ENCODE measurements at places on chromosomes 1 and 21.

GRCh38 chr1:229410370-229410691 is 23.6 kb downstream of the ACTA1 start:
- DNase-seq = no peak

GRCh38 chr1:162390396-162391185 is 9.1 kb downstream of the C1orf226 start:
- DNase-seq = no peak

DNA sequence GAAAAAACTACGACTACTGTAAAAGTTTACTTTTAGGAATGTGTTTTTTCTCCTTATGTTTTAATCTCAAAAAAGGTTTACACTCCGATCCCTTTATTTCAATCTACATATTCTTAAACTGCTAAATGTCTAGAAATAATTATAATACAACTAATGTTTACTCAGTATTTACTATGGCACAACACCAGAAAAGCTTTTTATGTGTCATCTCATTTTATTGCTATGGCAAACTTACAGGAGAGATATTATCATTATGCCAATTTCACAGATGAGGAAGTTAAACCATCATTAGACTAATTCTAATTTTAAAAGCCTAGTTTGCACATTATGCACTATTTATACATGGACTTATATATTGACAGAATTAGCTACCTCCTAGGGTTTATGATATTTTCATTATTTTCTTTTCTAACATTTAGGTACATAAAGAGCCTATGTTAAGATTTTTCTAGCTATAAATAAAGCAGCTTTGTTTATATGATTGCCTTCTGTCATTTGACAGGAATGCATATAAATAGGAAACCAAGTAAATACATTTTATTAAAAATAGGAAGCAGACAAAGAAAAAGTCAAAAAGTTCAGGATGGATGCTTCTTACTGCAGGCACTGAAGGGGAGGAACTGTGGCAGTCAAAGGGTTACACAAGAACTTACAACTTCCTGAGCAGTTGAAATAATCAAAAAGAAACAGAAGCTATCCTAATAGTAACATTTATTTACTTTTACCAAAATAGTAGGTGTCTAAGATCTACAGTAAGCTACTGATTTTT is 442.4 kb downstream of the LTN1 start:
- DNase-seq = no peak

- DNase-seq = no peak
Measured at GRCh38 chr21:26751305-26751704, 93.9 kb downstream of the ADAMTS1 start.

- no peak for DNase-seq
Measured at GRCh38 chr1:152537496-152537895, 23.2 kb downstream of the CRCT1 start.

DNA sequence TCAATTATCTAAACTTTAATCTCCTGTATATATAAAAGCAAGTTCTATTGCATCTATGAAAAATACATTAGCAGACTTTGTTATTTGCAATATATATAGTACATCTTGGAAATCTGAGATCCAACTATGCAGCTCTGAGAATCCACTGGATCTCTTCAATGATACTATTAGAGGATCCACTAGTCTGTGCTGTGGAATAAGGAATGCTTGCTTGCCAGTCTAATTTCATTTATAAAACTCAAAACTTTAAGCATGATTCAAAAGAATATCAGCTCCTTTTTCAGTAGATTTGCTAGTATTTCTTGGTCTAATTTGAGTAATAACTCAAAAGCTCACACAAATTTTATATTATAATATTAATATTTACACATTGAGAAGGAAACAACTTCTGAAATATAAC is 115.1 kb downstream of the SPATA6 start:
- no peak for DNase-seq

- DNase-seq = no peak
Measured at GRCh38 chr1:48033495-48034045, 36.4 kb upstream of the TRABD2B start.

DNA sequence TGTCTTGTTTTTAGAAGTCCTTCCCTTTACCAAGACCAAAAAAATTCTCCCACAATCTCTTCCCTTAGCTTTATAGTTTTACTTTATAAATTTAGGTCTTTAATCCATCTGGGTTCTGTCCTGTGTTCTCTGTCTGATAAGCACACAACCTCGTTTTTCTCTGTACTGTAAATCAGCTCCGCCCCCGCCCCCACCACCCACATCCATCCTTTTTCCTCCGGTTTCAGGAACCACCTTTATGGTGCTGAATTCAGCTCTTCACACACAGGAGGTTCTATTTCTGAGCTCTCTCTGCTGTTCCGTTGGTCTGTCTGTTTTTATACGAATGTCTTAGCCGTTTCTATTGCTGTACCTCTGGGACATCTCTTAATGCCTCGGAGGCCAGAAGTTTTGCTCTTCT is 44.5 kb downstream of the ACTL8 start:
- DNase-seq = no peak

- no peak for DNase-seq
Measured at GRCh38 chr1:203870245-203870644, 8.8 kb downstream of the SNRPE start.

DNA sequence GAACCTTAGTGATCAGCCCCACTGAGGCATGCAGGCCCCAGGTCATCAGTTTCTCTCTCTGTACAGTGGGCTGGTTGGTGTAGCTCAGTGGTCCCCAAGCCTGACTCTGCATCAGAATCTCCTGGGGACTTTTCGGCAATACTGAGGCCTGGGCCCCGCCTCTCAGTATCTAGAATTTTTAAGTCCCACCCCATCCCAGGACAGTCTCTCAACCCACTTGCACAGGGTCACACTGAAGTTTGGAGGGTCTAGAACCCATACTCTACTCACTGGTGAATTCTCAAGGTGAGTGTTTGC is 216.4 kb downstream of the MATN1 start:
- DNase-seq = no peak

GRCh38 chr21:38766987-38767722 is 38.6 kb upstream of the ETS2 start:
- peak; percentile 92 for DNase-seq

DNA sequence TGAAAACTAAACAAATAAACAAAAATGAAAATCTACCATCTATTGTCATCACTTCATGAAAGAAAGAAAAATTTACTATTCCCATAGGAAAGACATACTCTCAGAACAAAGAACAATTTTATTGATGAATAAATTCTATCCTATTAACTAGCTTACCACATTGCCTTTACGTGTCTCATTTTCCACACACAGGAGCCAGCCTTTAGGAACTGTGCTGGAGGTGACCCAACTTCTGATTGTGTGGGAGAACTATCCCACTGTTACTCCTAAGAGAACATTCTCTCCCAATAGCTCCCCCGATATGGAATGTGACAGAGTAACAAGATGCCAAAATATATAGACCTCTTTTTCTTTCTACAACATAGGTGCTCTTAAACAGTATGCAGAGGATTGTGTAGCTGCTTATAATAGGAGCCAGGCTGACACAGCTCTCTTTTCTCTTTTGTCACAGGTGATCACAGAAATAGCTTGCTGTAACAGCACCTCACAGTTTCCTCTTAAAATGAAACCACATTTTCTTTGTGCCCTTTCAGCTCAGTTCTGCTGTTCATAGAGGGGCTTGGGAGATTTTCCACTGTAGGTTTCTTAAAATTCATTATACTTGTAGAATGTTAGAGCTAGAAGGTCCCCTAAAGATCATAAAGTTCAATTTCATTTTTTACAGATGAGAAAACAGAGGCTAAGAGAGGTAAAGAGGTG is 35.5 kb downstream of the C21orf91 start:
- peak; percentile 73 for DNase-seq

DNA sequence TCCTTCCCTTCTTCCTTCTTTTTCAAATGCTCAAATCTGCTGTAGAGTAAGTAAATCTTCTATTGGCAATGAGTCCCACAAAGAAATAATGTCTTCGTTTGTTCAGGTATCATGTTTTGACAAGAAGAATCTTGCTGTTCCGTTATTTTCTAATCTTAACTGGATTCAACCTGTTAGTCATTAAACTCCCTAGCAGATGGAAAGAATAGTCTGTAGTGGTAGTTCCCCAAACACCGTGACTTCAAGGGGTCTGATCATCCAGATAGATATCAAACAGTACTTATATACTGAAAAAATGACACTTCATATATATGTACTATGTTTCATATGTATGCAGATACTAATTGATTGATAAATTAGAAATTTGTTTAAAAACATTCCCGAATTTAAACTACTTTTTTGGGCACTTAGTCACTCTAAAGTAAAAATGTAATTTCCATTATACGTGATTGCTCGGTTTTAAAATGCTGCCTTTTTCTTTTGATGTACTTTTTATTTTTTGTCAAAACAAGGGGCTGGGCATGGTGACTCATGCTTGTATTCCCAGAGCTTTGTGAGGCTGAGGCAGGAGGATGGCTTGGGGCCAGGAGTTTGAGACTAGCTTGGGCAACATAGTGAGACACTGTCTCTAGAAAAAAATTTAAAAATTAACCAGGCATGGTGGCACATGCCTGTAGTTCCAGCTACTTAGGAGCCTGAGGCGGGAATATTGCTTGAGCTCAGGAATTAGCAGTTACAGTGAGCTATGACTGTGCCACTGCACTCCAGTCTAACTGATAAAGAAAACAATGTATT is 335.7 kb upstream of the SNX7 start:
- no peak for DNase-seq

GRCh38 chr1:86913399-86913895 is 479 bp downstream of the SELENOF start:
- peak; percentile 50 for DNase-seq

DNA sequence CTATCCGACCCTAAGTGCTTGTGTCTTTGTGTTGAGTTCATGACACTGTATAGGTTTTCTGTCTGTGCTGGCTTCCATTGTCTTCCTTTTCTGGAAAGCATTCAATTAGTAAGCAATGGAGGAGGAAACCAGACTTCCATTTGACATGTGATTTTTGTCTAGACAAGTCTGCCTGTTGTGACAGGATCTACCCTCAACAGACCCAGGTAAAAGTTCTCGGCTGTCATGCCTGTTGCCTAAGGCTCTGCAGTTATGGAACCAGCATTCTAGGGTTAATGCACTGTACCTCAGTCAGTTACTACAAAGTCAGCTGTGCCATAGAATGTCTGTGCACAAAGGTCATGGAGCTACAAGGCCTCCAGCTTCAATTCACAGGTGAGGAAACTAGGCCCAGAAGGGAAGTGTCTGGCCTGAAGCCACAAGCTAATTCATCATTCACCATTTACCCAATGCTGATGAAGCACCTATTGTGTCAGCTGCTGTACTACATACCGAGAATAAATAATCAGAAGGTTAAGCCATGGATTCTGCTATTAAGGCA is 72.3 kb downstream of the PLPP3 start:
- DNase-seq = no peak

- DNase-seq = no peak
Measured at GRCh38 chr1:44113095-44113609, 5.5 kb upstream of the KLF17 start.

Measured in GM12864 (cell line).